ENCODE measurements at places on chromosomes 3 and 15.

DNA sequence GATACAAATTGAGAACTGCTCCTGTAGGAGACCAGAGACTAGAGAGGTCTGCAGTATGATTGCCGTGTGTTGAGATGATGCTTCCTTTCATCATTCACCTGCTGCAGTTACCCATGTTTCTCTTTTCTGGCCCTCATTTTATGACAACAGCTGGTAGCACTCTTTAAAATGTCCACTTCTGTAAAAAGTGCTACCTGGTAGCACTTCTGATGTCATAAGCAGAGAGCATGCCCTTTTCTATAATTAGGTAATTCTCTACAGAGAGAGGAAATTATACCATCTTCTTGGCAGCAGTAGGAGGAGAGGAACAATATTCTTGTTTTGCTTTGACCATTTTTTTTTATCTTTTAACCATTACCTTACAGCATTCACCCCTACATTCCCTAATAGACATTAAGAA lies 123.8 kb downstream of the PPM1L start:
- DNase-seq: no peak

DNA sequence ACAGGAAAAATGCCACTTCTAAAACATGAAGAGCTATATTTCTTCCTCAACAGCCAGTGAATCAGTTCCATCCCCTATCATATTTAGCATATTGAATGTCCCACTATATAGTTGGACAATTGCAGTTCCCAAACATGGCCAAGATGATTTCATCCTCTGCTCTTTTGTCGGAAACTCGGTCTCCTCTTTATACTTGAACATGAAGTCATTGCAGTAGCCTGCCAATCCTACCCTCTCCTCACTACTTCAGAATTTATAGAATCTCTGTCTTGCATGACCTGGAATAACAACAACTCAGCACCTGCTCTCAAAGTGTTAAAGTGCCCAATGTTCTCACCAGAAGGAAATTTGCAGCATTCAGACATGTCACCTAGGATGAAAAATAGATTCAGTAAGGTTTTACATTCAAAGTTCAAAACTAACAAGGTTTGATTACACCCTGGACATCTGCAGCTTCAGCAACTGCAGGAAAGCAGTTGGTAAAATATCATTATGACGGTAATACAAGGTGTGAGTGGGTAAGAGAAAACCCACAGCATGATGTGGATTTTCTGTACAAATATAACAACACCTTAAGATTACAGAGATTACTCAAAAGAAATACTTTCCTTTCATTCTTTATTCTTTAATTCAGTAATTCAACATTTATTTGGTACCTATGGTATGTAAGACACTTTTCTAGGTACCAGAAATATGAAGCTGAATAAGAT lies 52.5 kb downstream of the TP63 start:
- no peak for DNase-seq

- no peak for DNase-seq
Observed at GRCh38 chr3:156772588-156773206, 53.5 kb upstream of the LEKR1 start.

GRCh38 chr15:67472957-67473356 lies 48.0 kb upstream of the C15orf61 start:
- no peak for DNase-seq

DNA sequence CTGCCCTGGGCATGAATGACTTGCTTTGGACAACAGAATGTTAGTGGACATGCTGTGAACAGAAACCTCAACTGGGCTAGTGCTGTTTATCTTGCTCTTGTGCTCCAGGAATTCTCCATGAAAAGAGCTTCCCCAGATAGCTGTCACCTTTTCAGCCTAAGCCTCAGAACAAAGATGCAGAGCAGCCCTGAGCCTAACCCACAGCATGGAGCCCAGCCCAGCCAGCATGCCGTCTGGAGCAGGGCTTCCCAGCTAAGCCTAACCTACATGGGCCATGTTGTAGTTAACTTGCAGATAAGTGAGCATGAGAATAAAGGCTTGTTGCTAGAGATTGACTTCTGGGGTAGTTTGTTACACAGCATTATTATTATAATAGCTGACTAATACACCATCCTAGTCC lies 48.9 kb downstream of the SCN5A start:
- no peak for DNase-seq

GRCh38 chr15:73991726-73992593 lies at the start of gene STOML1:
Gene STOML1, minus strand, starts transcription at chr15:73992295. Its CDS starts 72 bp downstream, at chr15:73992223.
- peak; percentile 83 for DNase-seq

DNA sequence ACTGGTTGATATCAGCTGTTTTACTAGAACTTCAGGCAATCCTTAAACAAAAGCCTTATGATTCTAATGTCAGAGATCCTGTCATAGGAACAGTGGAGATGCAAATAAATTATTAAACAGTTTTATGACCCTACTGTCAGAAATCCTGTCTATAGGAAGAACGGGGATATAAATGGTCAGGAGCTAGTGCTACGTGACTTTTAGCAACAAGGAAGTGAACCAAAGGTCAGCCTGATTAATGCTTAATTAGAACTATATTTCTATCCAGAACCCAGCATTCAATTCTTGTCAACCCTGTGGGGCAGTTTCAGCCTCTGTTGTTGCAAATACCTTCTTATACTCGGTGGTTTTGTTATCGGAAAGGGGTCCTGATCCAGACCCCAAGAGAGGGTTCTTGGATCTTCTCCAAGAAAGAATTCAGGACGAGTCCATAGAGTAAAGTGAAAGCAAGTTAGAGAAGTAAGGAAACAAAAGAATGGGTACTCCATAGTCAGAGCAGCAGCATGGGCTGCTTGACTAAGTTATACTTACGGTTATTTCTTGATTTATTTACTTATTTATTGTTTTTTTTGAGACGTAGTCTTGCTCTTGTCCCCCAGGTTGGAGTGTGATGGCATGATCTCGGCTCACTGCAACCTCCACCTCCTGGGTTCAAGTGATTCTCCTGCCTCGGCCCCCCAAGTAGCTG lies 59.9 kb upstream of the RNU6-1 start:
- DNase-seq: no peak

DNA sequence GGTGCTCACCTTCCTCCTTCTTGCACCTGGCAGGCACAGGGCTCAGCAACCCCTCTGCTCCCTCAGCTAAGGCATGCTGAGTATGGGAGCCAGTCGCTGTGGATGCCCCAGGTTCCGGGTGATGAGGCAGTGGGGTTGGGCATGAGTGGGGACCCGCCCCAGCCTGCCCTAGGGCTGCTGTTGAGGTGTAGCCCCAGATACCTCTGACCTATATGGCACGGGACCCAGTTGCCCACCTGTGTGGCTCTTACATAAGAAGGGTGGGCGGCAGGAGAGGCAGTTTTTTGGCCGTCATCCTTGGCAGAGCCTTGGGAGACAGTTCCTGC lies 21.0 kb downstream of the ACSBG1 start:
- no peak for DNase-seq

DNA sequence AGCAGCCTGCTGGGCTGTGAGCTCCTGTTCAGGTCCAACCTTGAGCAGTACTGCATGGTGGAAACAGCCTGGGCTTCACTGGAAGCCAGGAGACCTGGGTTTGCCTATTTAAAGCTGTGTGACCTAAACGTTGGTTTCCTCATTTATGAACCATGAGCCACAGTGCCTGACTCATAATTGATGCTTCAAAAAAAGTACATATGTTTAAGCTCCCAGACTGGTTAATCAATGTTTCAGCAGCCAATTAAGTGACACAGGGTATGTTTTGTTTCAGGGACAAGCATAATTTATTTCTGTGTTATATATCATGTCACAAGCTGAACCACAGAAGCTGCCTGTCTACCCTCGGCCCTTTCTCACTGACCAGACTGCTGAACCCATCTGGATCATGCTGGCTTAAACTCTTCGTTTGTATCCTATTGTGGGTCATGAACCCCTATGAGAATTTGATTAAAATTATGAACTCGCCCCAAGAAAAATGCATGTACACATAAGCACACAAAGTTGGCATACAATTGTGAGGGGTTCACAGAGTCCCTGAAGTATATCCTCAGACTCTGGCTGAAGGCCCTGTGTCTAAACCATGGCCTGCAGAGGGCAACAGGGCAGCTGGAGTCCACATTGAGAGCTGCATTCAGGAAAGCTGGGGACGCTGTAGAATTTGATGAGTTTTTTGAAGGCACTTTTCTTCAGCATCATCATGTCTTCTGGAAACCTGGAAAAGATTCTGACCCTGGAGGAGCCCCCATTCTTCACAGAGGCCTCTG lies 23.7 kb downstream of the HDC start:
- no peak for DNase-seq

GRCh38 chr3:141412936-141413354 lies 44.6 kb downstream of the ZBTB38 start:
- no peak for DNase-seq

- DNase-seq: no peak
Observed at GRCh38 chr3:128281056-128281455, 127.8 kb downstream of the EEFSEC start.

GRCh38 chr15:29942548-29942947 lies 120.3 kb upstream of the TJP1 start:
- DNase-seq: no peak

- no peak for DNase-seq
Observed at GRCh38 chr3:177208781-177209180, 11.5 kb upstream of the TBL1XR1 start.

GRCh38 chr15:85837881-85838280 lies 43.2 kb upstream of the KLHL25 start:
- no peak for DNase-seq

- DNase-seq: no peak
Observed at GRCh38 chr3:40913192-40913591, 286.1 kb upstream of the CTNNB1 start.

- DNase-seq: no peak
Observed at GRCh38 chr3:38460377-38461270, 6.9 kb downstream of the ACVR2B start.

GRCh38 chr15:35330916-35331315 lies 215.0 kb downstream of the DPH6 start:
- no peak for DNase-seq

DNA sequence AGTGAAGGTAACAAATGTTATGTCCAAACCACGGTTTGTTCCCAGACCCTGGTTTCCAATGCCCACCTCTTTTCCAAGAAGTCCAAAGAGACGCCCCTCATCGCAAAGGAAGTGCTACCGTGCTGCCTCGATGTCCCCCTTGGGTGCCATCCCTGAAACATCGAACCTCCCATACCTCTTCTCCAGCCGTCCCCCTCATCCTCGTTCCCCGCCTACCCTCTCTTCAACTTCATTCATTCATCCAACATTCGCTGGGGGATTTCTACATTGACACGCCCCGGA lies 467 bp downstream of the TIPIN start:
- no peak for DNase-seq

- DNase-seq: no peak
Observed at GRCh38 chr3:156693166-156693565, 18.8 kb downstream of the TIPARP start.

- no peak for DNase-seq
Observed at GRCh38 chr3:121542924-121543323, 2.9 kb downstream of the POLQ start.

DNA sequence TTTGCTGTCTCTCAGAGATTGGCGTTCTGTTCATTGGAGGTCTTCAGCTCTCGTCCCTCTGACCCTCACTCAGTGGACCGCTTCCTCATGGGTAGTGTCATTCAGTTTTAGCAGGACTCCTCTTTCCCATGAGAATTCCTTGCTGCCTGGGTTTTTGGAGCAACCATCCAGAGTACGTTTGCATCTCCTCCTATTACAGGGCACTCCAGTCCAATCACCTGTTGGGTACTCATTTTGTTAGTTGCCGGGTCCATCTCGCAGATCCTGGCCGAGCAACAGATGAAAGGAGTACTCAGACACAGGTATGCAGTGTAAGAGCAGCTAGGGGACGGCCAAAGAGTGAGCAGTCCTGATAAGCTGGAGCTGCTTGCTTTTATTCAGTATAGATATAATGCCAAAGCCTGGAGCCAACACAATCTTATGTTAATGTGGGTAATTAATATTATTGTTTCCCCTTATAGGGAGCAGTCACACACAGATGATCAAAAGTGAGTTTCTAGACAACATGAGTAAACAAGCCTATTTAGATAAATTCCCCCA lies 49.6 kb downstream of the ISG20 start:
- no peak for DNase-seq

DNA sequence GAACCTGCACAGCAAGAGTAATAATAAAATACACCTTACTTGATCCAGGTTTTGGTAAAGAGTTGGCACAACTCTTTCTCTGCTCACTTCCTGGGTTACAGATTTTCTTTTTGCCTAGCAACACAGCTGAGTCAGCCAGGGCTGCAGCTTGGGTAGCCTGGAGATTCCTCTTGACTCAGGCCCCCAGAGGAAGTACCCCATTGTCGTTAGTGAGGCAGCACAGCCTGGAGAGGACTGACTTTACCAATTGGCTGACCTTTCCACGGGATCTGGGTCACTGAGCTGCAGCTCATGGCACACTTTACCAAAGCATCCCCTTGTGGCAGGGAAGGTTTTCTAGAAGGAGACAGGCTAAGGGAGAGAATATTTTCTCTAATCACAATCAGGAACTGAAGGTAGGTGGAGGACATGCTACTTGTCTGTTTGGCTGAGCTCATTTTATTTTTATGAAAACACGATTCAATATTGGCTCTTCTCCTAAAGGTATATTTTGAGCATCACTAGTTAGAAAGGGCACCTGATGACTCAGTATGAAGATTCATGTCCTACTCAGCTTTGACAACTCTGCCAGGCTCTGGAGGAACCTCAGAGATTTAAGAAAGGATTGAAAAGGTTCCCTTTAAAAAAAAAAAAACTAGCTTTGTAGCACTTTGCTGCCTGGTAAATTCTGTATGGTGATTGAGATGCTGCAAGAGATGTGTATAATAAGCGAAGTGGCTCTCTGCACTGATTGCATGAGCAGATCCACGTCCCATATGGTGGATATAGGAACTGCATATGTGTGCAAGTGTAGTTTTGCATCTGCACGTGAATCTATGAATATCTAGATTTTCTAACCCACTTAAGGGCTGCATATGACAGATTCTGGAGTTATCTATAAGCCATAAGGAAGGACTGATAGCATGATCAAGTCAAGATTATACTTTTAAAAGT lies 124.8 kb downstream of the CHDH start:
- DNase-seq: no peak

DNA sequence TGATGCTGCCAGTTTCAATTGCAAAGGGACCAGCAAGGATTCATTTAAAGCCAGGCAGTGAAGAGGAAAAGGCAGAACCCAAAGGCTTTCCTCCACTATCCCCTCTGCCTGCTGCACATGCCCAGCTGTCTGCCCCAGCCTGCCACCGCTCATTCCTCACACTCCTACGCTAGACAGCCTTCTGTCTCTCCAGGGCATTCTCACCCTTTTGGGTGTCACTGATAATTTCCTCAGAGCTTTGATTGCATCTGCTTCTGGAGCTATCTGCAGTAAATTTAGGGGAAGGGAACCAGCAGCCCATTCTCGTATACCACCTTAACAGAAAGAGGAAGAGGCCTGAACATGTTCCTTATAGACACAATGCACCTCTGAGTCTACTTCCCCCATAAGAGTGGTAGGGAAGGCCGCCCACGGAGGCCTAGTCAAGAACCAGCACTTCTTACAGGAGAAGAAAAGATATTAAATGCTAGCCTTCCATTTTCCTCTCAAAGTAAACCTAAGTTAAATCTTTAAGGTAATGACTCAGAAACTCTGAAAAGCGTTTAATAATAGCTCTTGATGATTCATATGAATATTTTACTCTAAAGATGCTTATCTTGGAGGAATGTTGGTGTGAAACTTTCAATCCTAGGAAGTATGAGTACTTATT lies 20.9 kb downstream of the NUDT16 start:
- DNase-seq: no peak

Measured in stimulated activated CD8-positive, alpha-beta memory T cell treated with anti-CD3 and anti-CD28 coated beads, Interleukin-7, amount 100 ng/mL, for 48 hours (primary cell).